ENCODE measurements at places on chromosomes 6 and 20.

- H3K27me3 ChIP-seq = no peaks in the 10 kb centered on the region
- H3K4me1 ChIP-seq = no peaks in the 10 kb centered on the region
- H3K4me3 ChIP-seq = no peak overlapping the region
- no peak overlapping the region for H3K27ac ChIP-seq
Measured at GRCh38 chr6:92790381-92790780, 629.0 kb downstream of the EPHA7 start.

DNA sequence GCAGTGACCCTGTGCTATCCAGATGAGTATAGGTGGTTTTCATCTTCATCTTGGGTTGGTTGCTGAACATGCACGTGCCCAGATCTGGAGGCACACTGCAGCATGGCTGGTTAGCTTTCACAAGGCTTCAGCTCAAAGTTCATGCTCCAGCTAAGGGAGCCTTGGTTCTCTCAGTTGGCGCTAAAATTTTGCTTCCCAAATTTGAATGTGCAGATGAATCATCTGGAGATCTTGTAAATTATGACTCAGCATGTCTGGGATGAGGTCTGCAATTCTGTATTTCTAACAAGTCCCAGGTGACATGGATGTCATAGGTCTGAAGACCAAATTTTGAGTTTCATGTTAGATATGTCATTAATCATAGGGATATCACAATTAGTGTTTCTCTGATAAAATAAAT is 230.8 kb downstream of the FOXA2 start:
- no peaks in the 10 kb centered on the region for H3K36me3 ChIP-seq
- no peak for DNase-seq
- no peak overlapping the region for H3K4me3 ChIP-seq
- H3K27me3 ChIP-seq = no peaks in the 10 kb centered on the region
- H3K4me1 ChIP-seq = no peaks in the 10 kb centered on the region

DNA sequence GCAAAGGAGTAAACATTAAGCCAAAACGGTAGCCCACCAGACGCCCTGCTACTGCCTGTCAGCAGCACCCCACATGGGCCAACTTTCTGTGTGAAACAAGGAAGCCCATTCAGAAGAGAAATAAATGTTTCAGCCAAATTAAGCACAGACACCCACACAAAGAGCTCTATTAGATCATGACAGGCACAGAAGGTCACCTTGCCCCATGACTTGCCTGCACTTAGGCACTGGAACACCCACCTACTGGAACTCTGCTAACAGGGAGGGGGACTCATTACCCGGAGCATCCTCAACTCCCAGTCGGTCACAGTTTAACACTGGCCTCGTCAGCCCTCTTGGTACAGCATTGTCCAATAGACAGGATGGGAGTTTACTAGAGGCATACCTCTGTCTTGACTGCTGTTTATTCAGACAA is 31.8 kb downstream of the GFOD1 start:
- H3K27me3 ChIP-seq = no peaks in the 10 kb centered on the region
- peak overlapping the region; percentile 97 for H3K27ac ChIP-seq
- H3K36me3 ChIP-seq = peaks cover 7% of the 10 kb centered on the region
- peak overlapping the region; percentile 80 for H3K4me3 ChIP-seq

GRCh38 chr6:168377856-168378832 is 58.6 kb upstream of the DACT2 start:
- H3K27ac ChIP-seq = no peak overlapping the region
- DNase-seq = no peak
- H3K4me3 ChIP-seq = no peak overlapping the region

DNA sequence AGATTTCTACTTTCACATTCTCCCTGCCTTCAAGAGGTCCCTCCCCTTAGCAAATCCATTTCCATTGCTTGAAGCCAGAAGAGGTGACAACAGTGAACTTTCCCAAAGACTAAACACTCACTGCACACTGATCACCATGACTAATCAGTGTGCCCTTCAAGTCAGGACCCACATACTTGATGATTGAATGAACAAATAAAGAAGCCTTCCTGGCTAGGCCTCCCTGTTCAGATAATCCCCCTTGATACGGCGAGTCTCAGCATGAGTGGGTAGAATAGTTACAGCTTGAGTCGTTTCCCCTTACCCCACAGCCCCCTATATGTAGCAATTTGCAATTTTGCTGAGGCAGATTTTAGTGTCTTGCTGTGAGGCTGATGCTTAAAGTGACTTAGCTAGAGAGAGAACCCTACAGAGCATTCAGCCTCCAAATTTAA is 102.2 kb downstream of the UNC5CL start:
- H3K4me1 ChIP-seq = no peaks in the 10 kb centered on the region
- no peak for DNase-seq
- H3K4me3 ChIP-seq = no peak overlapping the region
- H3K27me3 ChIP-seq = peaks cover 44% of the 10 kb centered on the region

DNA sequence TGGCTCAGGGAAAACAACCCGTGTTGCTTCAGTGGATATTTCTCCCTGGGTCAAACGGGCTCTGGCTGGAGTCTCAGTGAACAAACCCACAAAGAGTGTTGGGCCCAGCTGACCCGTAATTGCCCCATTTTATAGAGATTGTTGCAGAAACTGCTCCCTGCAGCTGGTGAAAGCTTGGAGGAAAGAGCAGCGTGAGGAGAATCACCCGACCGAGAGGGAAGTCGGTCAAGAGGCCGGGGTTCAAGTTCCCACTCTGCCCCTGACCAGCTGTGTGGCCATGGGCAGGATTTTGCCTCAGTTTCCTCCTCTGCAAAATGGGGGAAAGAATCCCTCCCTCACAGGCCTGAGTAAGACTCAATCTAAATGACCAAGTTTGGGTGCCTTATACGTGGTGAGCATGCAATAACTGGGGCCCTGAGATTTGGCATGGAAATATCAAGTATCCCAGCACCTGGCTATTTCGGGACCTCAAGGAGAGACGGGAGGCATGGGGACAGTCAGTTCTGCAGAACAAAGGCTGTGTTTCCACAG is 1.7 kb upstream of the TGM2 start:
- peaks cover 20% of the 10 kb centered on the region for H3K27me3 ChIP-seq
- no peak overlapping the region for H3K4me3 ChIP-seq
- no peaks in the 10 kb centered on the region for H3K36me3 ChIP-seq
- DNase-seq = no peak
- H3K4me1 ChIP-seq = peaks cover 5% of the 10 kb centered on the region

DNA sequence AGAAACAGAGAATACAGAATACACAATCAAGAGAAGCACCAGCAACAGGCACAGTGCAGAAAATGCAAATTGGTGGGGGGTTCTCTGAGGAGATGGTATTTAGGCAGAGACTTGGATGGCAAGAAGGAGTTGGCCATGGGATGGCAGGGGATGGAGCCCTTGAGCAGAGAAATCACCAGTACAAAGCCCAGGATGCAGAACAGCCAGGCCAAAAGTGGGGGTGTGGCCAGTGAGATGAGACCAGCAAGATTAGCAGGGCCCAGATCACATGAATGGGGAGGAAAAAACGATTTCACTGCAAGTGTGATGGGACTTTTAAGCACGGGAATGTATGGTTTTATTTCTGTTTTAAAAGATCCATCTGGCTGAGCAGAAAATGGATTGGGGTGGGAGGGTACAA is 63.4 kb downstream of the TRAM2 start:
- H3K4me3 ChIP-seq = no peak overlapping the region
- H3K4me1 ChIP-seq = peaks cover 5% of the 10 kb centered on the region
- peaks cover 10% of the 10 kb centered on the region for H3K36me3 ChIP-seq

Measured in effector memory CD8-positive, alpha-beta T cell (primary cell).